ENCODE measurements at places on chromosomes 2 and 18.

DNA sequence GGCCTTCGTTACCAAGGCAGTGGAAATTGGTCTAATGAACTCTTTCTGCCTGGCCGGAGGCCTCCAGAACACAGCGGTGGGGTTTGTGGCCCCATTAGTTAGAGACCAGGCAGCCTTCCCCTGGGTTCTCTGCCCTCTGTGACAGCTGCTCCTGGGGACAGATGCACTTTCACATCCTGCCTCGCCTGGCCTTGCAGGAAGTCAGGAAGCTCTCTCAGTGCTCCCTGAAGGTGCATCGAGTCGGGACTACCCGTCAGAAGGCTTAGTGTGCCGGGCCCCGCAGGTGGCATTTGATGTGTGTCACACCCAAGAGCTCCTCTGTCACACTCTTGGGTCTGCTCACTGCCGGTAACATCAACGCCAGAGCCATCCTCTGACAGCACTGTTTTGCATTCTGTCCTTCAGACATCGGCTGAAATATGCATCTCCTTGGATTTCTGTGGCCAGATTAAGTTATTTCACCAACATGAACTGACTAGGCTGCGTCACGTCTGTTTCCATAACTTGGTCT lies 158.3 kb downstream of the LDLRAD4 start:
- peak; percentile 80 for DNase-seq

DNA sequence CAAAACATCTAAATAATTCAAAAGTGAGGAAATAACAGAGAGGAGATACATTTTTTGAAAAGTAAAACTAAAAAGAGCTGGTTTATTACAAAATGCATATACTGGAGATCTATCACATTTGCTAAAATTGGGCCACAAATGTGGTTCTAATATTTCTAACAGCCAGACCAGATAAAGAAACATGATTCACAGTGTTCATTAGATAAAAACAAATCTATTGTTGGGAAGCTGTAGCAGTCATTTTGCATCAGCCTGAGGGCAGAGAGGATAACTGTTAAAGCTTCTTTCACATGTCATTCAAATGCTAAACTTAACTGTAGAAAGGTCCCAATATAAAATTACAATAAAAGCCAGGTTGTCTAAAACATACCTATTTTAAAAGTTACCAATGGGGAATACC lies 148.3 kb downstream of the GULP1 start:
- no peak for DNase-seq

DNA sequence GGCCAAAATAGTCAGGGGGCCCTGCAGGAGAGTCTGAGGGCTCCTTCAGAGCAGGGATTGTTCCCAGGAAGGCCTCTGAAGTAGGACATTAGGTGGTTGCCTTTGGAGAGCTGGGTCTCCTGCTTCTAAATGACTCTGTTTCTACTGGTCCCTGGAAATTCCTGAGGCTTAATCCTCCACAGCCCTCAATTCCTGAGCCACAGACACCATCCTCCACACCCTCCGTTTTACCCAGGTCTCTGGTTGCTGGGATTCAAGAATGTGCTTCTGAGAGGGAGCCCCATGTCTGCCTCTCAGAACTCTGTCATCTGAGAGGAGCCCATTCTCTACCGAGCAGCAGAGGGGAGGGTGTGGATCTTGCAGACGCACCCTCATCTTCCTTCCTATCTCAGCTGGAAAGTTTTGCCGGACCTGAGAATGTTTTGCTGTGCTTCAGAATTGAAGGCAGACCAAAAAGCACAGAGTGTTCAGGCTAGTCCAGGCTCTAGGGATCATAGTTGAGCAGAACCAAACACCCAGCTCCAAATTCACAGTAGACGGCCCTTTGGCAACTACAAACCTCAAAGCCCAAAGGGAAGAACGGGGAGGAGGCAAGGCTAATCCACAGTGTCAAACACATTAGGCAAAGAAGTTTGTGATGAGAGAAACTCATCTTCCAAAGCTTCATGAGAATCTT lies 8.1 kb downstream of the VIT start:
- DNase-seq = no peak

- peak; percentile 16 for DNase-seq
Observed at GRCh38 chr2:106053116-106053515, 141.0 kb downstream of the UXS1 start.

DNA sequence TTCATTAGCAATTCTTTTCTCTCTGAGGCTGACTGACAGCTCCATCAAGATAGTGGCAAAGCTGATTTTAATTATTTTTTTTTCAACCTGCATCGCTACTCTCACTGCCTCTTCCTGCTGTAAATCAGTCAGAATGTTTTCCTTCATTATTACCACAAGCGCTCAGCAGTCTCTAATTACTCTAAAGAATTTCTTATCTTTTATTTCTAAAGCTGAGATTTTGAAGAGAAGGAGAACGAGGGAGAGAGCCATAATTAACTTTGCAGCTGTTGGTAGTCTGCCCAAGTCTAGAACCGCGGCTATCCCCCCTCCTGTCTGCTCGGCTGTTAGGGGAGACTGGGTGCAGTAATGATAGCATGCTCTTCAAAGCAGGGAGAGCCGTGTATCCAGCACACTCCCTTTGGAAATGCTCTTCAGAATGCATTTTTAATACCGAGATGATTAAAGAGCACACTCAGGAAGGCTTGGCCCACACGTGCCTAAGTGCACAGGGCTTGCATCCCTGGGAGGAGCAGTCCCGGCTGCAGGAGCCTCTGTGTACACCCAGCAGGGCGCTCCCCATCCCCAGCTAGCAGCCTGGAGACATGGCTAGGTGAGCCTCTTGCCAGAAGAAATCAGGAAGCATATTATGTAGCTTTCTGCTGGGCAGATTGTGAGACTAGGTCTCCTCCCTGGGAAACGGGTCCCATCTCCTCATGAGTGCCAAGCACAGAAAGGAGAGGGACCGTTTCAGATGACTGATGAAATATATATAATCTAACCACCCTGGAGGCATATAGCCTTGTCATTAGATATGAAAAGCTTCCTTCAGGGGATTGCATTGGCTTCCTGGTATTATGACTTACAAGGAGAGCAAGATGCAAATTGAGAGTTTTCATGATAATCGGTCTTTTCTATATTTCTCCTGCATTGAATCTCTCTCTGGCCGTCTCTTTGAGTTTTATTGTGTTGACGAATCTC lies 555.2 kb downstream of the CMPK2 start:
- DNase-seq = no peak

DNA sequence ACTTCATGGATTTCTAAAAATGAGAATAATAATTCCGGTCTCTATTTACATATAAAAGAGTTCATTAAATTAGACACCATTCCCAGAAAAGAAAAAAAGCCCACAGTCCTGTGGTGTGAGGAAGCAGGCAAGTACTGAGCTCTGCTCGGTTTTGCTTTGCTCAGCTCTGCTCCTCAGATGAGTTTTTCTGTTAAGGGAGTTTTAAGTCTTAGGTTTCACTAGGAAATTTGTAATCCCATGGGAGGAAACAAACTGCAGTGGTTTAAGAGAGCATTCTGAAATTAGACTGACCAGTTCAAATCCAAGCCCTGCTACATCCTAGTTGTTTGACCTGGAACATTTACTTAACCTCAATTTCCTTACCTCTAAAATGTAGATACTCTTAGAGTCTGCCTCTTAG lies 338.6 kb upstream of the MMADHC start:
- DNase-seq = no peak

DNA sequence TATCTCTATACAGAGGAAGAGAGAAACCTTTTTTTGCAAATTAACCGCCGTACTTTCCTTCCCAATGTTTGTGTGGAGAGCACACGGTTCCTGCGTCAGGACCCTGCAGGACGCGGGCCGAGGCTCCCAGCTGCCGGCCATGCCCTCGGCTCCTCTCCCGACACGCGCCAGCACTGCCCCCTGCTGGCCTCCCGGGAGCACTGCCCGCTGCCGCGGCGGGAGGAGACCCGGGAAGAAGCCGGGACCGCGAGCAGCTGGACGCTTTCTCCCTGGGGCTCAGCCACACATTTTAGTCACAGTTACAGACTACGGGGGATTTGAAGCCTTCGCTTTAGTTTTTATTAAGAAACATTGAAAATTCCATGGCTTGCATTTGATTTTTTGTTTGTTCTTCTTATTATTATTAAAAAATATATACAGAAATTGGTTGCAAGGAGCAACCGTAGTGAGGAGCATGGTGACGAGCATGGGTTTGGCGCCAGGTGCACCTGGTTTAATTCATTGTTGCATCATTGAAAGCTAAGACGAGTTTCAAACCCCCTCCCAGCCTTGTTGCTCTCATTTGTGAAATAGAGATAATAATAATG lies 401.2 kb downstream of the GALR1 start:
- peak; percentile 25 for DNase-seq

GRCh38 chr2:202423139-202423538 lies 47.0 kb downstream of the BMPR2 start:
- DNase-seq = no peak

- peak; percentile 52 for DNase-seq
Observed at GRCh38 chr2:30706534-30707303, 100.5 kb downstream of the CAPN13 start.

GRCh38 chr2:34266908-34267697 lies 668.0 kb upstream of the FAM98A start:
- no peak for DNase-seq

- DNase-seq = no peak
Observed at GRCh38 chr2:67997528-67997900, 65.3 kb downstream of the C1D start.

DNA sequence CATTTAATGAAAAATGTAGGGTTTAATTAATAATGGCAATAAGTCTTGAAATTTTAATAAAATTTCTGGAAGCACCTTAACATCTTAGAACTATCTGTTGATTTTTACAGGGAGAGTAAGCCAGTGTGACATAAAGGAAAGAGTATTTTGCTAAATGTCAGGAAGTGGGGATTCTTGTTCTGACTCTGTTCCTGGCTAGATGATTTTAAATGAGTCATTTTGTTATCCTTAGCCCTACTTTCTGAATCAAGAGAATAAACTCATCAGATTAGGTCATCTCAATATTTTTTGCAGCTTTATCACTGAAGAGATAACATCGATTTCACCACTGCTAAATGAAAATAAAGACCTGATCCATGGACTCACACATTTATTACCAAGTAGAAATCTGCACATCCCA lies 377.5 kb upstream of the CYRIA start:
- no peak for DNase-seq

DNA sequence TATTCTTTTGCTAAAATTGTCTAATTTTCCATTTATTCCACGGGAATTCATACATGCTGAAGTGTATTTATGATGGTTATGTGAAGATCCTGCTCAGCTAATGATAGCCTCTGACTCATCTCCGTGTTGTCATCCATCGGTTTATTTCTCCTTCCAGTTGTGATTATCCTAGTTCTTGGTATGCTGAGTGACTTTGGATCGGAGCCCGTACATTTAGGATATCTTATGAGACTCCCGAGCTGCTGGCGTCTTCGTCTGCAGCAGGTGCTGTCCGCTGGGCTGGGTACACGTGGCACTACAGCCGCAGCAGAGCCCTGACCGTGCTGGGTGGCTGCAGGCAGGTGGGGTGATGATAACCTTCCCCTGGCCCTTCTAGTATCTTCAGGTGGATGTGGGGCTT lies 40.1 kb upstream of the GALR1 start:
- no peak for DNase-seq

DNA sequence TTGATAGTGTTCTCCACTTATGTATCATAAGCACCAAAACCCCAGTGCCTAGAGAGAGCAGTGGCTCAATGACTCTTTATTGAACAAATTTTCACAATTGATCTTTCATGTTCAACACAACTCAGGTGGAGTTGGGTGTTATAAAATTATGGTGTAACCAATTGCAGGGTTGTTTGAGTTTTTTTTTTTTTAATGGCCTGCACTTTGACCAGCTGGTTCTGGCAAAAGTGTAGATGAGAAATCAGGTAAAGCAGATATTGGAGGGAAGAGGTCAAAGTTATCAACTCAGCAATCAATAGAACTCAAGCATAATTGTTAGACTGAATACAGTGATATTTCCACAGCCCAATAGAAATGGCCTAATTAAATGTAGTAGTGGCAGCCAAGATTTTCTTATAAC lies 1386.3 kb downstream of the SUCLG1 start:
- no peak for DNase-seq

- no peak for DNase-seq
Observed at GRCh38 chr2:69572641-69573040, 70.9 kb downstream of the AAK1 start.

DNA sequence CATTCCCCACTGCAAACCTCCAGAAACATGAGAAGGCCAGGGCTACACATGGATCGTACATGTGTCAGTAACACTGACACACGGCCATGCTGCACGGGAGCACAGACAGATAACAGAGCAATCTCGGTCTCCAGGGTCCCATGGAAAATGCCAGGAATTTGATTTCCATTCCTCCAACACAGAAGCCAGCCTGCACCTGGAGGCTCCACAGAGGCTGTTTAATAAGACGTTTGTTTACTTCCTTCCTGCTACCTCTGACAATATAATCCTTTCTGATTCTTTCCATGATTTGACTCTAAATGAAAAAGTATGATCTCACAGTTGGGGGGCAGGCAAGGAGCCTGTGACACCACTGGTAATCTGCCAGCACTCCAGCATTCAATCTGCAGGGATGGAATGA lies 210.9 kb upstream of the DDX18 start:
- DNase-seq = no peak

- no peak for DNase-seq
Observed at GRCh38 chr2:174266288-174266687, 18.0 kb upstream of the OLA1 start.

- DNase-seq = no peak
Observed at GRCh38 chr18:2896990-2897389, 50.2 kb downstream of the EMILIN2 start.

- no peak for DNase-seq
Observed at GRCh38 chr2:126241411-126241810, 414.5 kb upstream of the GYPC start.

- no peak for DNase-seq
Observed at GRCh38 chr2:133477616-133477990, 90.7 kb downstream of the NCKAP5 start.

GRCh38 chr2:172445851-172446250 lies 18.5 kb downstream of the ITGA6 start:
- DNase-seq = no peak

GRCh38 chr2:206480161-206480560 lies 36.8 kb downstream of the ADAM23 start:
- DNase-seq = no peak

DNA sequence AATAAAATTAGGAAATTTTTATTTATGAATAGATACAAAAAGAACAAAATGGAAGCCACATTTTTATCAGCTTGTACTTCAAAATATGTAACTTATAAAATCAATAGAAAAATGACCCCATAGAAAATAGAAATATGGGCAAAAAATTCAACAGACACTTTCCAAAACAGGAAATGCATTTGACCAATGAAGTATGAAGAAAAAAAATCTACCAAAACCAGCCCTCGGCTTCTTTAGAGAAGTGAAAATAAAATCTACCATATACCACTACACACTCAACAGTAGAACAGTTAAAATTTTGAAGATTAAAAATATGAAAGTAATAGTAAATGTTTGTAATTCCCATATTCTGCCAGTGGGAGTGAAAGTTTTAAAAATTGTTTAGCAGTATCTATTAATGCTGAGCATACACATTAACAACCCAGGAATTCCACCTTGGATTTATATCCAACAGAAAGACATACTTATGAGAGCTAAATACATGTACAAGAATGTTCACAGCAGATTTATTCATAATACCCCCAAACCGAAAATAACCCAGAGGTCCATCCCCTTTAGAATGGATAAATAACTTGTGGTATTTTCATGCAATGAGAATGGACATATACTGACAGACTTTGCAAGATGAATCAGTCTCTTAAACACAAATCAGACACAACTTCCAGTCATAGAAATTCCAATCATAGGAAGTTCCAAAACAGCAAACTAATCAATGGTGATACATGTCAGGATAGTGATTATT lies 318.0 kb downstream of the FIGN start:
- no peak for DNase-seq

Measured in central memory CD4-positive, alpha-beta T cell (primary cell).